Sigmoid colon (tissue), 7 donors: ENCODE measurements at places on chromosomes 2 and 18. TPM values are rescaled to one million over a fixed set of nuclear protein-coding genes. Genes with fewer than 3 reads are reported as not detected.

The LMAN2L gene
- total RNA-seq: 14.8 TPM

GRCh38 chr2:239444626-239445577 lies 44.1 kb upstream of the HDAC4 start:
- no peak for DNase-seq

GRCh38 chr2:205407984-205408383 lies 274.3 kb upstream of the NRP2 start:
- DNase-seq: no peak

- DNase-seq: no peak
Observed at GRCh38 chr2:158134055-158134454, 32.4 kb downstream of the UPP2 start.

DNA sequence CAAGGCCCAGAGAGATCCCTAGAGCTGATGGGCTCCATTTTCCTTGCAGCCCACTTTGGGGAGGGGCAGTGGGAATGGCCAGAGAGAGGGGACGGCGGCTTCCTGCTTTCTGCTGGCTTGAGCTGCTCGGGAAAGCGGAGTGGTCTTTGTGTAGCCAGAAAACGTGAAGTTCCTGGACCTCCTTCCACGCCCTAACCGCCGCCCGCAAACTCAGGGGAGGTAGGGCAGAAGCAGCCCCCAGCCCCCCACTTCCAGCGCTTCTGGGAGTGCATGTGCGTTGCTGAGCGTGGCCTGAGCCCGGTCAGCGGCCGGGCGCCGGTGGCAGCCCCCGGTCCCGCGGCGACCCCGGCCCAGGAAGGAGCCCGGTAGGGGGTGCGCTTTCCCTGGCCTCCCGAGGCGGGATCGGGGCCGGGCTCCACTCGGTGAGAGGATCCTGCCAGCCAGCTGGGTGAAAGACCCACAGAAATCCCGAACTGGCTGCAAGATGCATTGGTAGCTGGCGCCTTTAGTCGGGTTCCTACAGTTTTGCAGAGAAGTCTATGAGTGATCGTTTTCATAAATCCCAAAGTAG lies 25.3 kb upstream of the BOD1L2 start:
- DNase-seq: no peak
